ENCODE measurements at places on chromosomes 4 and X.

DNA sequence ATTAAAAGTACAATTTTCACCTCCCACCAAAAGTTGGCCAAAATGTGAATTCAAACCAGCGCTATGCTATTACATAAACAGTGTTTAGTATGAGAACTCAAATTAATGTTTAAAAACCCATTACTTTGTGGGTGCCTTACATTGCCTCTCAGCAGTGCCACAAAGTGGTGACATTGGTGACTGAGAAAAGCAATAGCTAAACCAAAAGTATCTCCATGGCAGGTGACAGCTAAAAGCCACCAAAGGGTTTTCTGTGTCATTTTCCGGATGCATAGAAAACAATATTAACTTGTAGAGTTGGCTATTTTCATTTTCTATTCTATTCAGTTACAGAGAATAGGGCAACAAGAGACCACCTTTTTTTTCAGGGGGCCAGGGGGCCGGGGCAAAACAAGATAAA, 261.2 kb downstream of the MAPK10 start:
- DNase-seq: no peak

GRCh38 chrX:131322651-131323050, 33.5 kb upstream of the IGSF1 start:
- DNase-seq: no peak

DNA sequence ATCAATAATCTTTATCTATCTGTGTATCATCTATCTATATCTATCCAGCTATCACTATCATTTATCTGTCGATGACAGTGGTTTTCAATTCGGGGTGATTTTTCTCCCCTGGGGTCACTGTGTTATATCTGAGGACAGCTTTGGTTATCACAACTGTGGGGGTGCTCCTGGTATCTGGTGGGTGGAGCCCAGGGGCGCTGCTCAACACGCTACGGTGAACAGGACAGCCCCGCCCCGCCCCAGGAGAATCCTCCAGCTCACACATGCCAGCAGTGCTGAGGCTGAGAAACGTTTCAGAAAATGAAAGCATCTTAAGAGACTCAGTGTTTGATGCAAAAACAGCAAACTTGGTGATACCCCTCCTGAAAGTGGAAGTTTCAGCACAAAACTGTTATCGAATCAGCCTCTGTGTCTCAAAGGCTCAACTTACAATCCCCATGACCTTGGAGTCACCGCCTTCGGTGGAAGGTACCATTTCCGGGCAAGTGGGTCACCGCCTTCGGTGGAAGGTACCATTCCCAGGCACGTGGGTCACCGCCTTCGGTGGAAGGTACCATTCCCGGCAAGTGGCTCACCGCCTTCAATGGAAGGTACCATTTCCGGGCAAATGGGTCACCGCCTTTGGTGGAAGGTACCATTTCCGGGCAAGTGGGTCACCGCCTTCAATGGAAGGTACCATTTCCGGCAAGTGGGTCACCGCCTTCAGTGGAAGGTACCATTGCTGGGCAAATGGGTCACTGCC, 315.3 kb downstream of the DHRSX start:
- DNase-seq: no peak

GRCh38 chr4:1871471-1872021, 353 bp downstream of the NSD2 start:
- DNase-seq: no peak

DNA sequence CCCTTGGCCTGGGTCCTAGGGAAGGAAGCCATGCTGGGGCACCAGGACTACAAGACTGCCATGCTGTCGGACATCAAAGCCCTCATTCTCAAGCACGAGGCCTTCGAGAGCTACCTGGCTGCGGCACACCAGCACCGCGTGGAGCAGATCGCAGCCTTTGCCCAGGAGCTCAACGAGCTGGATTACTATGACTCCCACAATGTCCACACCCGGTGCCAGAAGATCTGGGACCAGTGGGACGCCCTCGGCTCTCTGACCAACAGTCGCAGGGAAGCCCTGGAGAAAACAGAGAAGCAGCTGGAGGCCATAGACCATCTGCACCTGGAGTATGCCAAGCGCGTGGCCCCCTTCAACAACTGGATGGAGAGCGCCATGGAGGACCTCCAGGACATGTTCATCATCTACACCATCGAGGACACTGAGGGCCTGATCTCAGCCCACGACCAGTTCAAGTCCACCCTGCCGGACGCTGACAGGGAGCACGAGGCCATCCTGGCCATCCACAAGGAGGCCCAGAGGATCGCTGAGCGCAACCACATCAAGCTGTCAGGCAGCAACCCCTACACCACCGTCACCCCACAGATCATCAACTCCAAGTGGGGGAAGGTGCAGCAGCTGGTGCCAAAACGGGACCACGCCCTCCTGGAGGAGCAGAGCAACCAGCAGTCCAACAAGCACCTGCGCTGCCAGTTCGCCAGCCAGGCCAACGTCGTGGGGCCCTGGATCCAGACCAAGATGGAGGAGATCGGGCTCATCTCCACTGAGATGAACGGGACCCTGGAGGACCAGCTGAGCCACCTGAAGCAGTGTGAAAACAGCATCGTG, 487.0 kb downstream of the TRAM1L1 start:
- DNase-seq: no peak

- DNase-seq: no peak
Measured at GRCh38 chr4:99868126-99868596, 26.1 kb downstream of the LAMTOR3 start.

DNA sequence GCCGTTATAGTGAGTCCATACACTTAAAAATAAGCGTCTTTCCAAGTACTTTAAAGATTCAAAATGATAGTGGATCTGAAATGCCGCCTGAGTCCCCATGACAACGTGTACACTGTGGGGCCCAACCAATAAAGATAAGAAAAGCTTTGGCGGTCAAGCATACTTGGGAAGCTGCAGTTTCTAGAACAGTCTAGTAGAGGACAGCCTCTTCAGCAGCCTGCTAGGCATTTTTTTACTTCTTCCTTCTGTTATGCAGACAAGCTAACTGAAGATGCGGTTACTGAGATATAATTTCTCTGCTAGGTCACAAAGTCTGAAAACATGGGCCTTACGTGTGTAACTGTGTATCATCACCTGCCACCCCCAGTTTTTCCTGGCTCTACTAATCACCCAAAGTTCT, 402 bp upstream of the UPRT start:
- DNase-seq: no peak

GRCh38 chr4:189664693-189665250, 275.9 kb upstream of the FRG1 start:
- no peak for DNase-seq

DNA sequence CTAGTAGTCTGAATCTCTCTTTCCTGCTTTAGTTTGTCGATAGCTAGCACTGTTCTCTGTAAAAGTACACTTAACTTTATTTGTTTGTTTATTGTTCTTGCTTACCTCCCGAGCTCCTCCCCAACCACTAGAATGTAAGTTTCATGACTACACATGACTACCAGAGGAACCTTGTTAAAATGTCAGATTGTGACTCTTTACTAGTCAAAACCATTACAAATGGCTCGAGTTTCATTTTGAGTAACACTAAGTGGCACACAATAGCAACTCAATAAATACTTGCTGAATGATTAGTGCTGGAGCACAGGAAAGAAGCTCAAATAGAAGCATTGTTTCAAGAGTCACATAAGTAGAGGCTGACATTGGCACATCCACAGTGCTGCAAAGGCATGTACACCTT, 116.1 kb downstream of the MAPK10 start:
- no peak for DNase-seq

DNA sequence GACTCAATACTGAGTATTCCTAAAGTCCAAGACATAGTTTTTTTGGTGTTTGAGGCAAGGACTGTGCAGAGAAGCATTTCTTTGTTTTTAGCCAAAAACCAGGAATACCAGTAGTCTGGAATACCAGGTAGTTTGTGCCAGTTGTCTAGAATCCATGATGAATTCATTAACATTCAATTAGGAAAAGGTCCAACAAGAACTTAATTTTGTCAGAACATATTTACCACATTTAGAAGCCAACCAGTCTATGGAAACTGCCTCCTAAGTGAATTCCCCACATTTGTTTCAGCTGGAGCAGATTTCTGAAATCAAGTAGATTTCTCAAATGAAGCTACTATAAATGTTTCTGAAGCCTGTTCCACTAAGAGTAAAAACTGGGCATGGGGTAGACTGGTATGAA, 1584.8 kb upstream of the ADGRL3 start:
- DNase-seq: no peak

DNA sequence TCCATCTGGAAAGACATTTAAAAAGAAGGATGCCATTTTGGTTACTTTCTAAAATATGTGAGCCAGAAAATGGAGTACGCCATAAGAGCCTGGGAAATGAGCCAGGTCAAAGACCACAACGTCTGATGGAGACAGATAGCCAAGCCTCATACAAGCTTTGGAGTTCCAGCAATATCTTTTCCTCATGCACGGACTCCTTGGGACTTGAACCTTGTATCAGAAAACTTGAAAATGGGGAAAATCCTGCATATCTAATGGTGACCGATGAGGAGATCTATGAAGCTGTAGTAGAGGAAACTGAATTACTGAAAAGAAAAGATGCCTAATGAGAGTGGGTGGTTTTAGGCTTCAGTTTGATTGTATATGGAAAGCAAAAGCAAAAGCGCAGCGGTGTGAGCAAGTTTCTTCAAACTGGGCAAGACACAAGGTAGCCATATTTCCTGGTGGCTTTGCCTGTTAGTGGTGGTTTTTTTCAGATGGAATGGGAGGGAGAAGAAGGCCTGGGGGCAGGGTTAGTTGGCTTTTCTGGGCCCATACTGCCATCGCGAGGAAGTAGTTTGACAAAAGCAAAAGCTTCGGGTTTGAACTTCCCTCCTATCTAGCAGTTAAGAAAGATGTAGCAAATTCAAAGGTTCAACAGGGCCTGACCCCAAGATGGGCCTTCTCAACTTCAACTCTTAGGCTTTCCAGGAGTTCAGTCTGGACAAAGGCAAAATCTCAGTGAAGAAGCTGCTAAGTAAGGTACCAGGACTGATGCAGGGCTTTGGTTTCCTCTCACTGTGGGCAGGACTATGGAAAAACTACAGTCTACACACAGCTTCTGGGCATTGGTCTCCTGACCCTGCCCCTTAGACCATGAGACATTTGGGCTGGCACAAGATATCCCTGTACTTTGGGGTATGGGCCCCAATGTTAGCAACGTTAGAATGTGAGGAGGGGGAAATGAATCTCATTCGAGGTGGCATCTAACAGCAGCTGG, 210.0 kb upstream of the STK26 start:
- peak; percentile 47 for DNase-seq

- no peak for DNase-seq
Measured at GRCh38 chr4:86981789-86982188, 47.0 kb downstream of the AFF1 start.

DNA sequence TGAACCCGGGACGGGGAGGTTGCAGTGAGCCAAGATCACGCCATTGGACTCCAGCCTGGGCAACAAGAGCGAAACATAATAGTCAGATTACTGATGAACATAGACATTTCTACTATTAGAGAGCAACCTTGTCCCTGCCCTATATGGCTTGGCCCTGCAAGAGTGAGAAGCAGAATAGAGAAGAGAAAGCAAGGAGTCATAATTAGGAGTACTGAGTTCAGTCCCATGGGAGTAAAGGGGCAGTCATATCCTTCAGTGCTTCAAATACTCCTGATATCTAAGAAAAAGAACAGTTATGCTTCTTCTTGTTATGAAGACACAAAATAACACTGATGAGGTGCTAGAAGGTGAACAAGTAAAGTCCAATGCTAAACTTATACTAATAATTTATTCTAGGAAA, 33.8 kb downstream of the CLDN2 start:
- DNase-seq: no peak

- DNase-seq: no peak
Measured at GRCh38 chr4:6641164-6641970, 882 bp downstream of the MRFAP1 start.

- no peak for DNase-seq
Measured at GRCh38 chr4:107519053-107519452, 201.0 kb downstream of the PAPSS1 start.

GRCh38 chr4:152417673-152418072, 118.2 kb downstream of the FBXW7 start:
- DNase-seq: no peak

GRCh38 chr4:79987401-79987800, 85.6 kb downstream of the ANTXR2 start:
- DNase-seq: no peak

DNA sequence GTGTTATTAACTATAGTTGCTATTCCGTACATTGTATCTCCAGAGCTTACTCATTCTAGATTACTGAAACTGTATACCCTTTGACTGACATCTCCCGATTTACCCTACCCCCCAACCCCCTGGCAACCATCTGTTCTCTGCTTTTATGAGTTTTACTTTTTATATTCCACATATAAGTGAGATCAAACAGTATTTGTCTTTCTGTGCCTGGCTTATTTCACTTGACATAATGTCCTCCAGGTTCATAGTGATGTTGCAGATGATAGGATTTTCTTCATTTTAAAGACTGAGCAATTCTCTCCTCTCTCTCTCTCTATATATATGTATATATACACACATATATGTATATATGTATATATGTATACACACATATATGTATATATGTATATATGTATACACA, 54.6 kb downstream of the CFAP299 start:
- DNase-seq: no peak

- DNase-seq: no peak
Measured at GRCh38 chrX:133776072-133776471, 209.3 kb downstream of the GPC3 start.

DNA sequence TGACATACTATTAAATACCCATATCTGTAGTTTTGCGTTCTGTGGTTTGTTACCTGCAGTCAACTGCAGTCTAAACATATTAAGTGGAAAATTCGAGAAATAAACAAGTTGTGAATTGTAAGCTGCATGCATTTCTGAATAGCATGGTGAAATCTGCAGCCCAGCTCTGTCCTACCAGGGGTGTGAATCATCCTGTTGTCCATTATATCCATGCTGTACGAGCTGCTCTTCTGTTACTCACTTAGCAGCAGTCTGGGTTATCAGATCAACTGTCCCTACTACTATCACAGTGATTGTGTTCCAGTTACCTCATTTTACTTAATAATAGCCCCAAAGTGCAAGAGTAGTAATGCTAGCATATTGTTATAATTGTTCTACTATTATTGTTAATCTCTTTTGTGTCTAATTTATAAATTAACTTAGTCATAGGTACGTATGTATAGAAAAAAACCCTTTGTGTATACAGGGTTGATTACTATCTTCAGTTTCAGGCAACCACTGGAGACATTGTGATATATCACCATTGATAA, 173.7 kb upstream of the FAT4 start:
- DNase-seq: no peak

GRCh38 chr4:83734576-83734975, 198.7 kb downstream of the GPAT3 start:
- DNase-seq: no peak

Measured in stimulated activated CD4-positive, alpha-beta T cell treated with anti-CD3 and anti-CD28 coated beads, Interleukin-15, amount 100 ng/mL, for 48 hours (primary cell).